ENCODE measurements at places on chromosomes 7 and 10.

GRCh38 chr10:36349445-36350078, 707.5 kb upstream of the FZD8 start:
- DNase-seq = peak; percentile 20

GRCh38 chr10:92938841-92939240, 90.5 kb downstream of the EXOC6 start:
- no peak for DNase-seq

DNA sequence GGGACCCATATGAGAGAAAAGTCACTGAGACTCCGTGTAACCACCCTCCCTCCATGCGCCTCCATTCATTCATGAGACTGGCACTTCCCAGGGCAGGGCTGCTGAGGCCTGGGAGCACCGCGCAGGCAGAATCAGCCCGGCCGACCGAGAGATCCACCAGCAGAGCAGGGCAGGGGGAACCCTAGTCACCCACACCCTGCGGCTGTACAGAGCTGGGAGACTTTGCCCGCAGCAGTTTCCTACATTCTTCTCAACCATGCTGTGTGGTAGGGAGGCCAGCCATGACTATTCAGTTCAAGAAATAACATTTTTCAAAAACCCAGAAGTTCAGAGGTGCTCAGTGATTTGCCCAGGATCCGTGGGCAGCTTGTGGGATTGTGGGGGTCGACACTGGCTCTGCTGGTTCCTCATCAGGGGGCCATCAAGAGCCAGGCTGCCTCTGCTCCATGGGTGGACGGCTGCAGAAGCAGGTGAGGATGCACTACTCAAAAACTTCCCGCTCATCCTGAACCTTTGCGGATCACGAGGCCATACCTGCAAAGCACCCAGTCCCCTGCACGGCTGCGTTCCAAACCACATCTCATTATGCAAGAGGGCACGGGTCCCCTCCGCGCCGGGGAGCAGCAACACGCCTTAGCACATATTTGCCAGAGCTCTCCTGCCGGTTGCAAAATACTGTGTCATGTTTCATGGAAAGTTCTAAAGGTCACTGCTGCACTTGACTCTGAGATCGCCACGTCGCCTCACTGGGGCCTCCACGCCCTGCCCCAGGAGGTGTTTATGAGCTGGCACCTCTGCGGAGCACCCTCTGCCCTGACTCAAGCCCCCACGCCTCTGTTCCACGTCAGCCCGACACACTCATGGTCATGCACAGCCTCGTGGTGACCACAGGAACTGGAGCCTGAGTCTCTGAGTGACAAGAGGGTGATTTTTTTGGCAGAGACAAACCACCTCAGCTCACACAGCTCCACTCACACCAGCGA, 132.0 kb downstream of the PRKAG2 start:
- DNase-seq = peak; percentile 38

DNA sequence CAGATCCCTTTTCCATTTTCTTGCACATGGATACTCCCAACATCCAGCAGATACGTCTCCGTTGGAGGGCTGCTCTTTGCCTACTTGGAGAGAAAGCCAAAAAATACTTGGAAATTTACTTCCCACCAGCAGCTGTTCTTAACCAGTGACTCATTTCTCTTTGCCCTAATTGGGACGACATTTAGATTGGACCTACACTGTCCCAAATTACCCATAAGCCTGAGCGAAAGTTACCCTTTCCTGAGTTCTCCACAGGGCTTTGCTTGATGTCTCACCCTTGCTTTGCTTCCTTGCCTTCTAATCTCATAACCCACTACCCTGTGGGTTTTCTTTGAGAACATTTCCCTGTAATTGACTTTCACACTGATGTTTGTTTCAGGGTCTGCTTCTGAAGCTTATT, 48.1 kb downstream of the SAMD8 start:
- no peak for DNase-seq

- no peak for DNase-seq
These were observed 208.3 kb downstream of the LRMDA start for GRCh38 chr10:75639736-75640135.

GRCh38 chr7:13904007-13904406, 85.5 kb downstream of the ETV1 start:
- DNase-seq = peak; percentile 40

- DNase-seq = no peak
These were observed 69.6 kb upstream of the GRM8 start for GRCh38 chr7:127322351-127322750.

GRCh38 chr10:71865561-71866041, 14.6 kb upstream of the PSAP start:
- DNase-seq = no peak

GRCh38 chr7:117755136-117755535, 118.1 kb downstream of the CTTNBP2 start:
- no peak for DNase-seq

DNA sequence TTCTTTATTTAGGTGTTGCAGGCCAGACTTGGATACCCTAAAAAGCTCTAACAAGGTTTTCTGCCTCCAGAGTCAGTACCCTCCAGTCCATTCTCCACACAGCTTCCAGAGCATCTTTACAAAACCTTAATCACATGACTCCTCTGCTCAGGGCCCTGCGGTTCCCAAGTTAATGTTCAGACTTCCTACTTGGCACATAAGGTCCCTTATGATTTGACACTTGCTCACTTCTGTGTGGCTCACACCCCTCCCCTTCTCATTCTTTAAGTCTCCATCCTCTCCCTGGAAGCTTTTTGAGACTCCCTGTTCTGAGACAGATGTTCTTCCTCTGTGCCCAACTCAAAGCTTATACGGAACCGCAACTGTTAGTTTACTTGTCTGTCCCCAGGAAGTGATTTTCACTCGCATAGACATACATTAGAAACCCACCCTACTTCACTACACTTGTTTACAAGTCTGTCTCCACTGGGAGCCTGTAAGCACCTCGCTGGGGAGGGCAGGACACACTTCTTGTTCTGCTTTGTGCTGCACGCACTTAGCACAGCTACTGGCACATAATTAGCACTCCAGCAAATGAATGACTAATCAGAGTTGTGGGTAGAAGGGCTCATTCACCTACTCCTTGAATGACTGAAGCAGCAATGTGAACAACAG, 154.3 kb upstream of the LAMB4 start:
- no peak for DNase-seq

- DNase-seq = no peak
These were observed 122.1 kb upstream of the SFMBT2 start for GRCh38 chr10:7532723-7533498.
